Germinal center (tissue), 1 donor: ENCODE measurements at places on chromosomes 13 and 19.

GRCh38 chr13:75492389-75492788, 10.4 kb upstream of the TBC1D4 start:
- DNase-seq = no peak

GRCh38 chr19:28137772-28138171, 1075.2 kb downstream of the UQCRFS1 start:
- DNase-seq = no peak

- DNase-seq = no peak
Measured at GRCh38 chr13:97569841-97570240, 135.9 kb downstream of the RAP2A start.

DNA sequence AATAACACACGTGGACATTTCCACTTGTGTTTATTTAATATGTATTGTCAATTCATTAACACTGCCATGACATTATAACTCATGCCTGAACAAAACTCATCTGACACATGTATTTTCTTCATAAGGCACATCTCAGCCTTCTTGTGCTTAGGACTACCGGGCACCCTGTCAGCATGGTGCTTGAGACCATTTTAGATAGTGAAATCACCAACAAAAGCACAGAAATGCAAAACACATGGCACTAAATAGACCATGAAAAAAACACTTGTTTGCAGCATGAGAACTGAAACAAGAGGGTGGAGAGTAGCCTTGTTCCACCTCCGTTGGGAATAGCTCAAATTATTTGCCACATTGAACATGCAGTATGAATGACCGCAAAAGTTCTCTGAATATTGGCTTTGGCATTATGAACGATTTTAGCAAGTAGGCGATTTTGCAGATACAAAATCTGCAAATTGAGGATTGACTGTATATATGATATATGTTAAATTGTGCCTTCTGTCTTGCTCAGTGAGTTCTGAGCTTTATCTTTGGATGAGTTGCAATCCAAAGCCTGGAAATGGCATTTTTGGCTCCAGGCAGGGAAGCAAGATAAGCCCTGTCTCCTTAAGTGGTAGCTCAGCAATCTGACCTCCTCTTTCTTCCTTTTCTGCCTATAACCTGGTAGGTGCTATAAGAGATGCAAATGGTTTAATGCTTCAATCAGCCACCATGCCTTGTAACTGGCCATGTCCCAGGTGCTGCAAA, 328.2 kb downstream of the HS6ST3 start:
- no peak for DNase-seq

DNA sequence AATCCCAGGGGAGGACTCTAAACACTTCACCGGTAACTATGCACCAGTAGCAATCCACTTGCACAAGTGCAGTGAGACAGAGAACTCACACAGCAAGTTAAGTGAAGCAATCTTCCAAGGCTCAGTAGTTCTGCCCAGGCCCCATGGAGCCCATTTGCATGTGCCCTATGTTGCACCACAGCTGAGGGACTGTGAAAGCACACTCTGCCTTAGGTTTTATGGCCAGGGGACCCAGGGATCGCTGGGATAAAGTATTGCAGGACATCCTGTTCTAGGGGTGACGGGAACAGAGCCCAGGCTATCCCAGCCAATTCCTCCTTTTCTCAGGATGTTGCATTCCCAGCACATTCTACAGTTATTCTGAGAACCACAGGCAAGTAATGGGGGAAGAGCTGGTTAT, 6.0 kb upstream of the AMER2 start:
- peak; percentile 43 for DNase-seq

- DNase-seq = no peak
Measured at GRCh38 chr13:63408331-63409189, 1992.9 kb upstream of the PCDH20 start.

DNA sequence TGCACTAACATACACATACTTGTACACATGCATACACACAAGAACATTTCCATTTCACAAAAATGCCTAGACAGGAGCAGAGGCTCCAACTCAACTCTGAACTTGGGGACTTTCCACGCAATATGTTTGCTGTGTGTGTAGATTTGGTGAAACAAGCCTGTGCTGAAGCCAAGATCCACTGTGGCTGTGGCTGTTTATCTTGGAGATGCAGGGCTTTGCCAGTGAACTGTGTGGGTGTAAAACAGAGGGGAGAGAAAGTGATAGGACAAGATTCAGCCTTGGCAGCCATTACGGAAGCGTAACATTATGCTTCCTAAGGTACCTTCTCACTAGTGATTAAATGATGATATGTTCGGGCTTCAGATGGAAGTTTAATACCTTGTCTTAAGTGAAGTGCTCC, 73.2 kb upstream of the MBNL2 start:
- no peak for DNase-seq

DNA sequence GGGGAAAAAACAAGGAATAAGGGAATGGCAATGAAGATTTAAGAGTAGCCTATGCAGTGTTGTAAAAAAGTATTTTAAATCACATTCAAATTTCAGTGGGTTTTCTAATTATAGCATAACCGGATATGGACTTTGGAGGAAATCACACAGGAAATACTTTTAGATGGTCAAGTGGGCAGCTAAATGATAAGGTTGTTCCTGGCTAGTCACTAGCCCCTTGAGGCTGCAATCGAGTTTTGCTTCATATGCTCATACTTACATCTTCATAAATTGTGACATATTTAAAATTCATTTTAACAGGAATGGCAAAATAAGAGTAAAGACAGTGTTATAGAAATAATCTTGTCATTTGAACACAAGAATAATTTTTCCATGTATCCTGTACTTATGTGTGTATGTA, 88.9 kb downstream of the WDFY2 start:
- DNase-seq = no peak

DNA sequence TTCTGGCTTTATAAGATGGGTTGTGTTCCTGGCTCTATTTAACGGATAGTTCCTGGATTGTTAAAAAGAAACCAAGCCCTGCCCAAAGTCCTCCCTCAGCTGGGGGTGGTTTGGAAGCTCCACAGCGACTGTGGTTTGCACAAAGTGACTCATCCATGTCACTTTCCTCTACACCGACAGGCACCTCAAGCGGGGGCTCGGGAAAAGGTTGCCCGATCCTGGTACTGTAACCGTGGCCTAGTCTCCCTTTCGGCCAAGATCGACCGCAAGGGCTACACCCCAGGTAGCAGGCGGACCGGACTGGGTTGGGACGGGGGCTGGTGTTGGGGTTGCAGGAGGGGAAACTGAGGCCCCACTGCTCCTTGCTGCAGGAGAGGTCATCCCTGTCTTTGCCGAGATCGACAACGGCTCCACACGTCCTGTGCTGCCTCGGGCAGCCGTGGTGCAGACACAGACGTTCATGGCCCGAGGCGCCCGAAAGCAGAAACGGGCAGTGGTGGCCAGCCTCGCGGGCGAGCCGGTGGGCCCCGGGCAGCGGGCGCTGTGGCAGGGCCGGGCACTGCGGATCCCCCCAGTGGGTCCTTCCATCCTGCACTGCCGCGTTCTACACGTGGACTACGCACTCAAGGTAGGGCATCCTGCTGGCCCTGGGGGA, 1.6 kb downstream of the ARRDC2 start:
- DNase-seq = no peak

GRCh38 chr19:48896191-48896720, 2.3 kb downstream of the TULP2 start:
- DNase-seq = peak; percentile 84

DNA sequence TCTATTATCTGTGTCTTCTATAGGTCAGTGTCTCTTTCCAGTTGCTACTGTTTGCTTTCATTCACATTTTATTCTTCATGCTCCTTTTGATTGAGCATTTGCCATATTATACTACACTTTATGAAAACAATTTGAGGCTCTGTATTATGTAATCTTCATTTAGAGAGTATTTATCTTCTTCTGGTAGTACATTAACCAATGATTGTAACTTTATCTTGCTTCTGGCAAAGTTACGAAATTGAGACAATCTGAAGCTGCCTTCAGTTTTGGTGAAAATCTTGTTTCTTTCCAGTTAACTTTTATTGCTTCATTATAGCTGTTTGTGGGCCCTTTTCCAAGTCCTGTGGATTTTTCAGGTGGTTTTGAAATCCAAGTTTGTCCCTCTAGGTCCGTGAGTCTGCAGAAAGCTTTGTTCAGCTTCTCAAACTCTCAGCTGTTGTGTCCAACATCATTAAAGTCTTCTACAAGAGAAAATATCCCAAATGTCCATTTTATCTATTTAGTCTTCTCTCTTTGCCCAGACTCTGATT, 1255.4 kb upstream of the SPRY2 start:
- DNase-seq = no peak

DNA sequence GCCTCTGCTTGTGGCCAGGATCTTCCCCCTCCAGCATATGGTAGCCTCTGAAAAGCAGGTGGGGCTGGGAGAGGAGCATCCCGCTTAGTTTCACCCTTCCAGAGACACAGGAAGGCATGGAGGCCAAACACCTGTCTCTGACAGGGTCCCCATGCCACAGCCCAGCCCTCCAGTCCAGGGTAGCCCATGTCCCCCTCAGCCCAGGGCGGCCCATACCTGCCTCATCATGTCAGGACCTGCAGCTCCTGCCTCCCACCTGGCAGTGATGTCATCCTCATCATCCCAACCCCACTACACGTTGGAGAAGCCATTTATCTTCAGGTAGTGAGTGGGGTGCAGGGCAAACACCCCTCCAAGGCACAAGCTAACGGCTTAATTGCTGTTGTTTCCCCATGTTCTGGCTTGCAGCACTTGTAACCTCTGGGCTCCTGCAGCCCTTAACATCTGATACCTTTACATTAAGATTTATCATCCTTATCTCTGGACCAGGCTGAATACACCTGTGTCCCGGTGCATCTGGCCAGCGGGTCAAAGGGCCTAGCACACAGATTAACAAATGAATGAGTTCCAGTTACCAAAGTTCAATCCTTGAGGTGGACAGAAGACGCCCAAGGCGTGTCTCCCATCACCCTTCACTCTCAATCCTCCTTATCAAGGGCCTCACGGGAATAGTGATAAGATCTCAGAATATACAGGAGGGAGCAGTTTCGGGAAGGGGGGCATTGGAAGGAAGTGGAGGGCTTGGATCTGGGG, 22.2 kb downstream of the ZNF175 start:
- no peak for DNase-seq

- no peak for DNase-seq
Measured at GRCh38 chr13:43058831-43059230, 35.4 kb downstream of the DNAJC15 start.

GRCh38 chr19:19171821-19172532, 1.9 kb upstream of the MEF2B start:
- DNase-seq = peak; percentile 34

GRCh38 chr13:47109028-47109427, 212.2 kb upstream of the HTR2A start:
- no peak for DNase-seq

DNA sequence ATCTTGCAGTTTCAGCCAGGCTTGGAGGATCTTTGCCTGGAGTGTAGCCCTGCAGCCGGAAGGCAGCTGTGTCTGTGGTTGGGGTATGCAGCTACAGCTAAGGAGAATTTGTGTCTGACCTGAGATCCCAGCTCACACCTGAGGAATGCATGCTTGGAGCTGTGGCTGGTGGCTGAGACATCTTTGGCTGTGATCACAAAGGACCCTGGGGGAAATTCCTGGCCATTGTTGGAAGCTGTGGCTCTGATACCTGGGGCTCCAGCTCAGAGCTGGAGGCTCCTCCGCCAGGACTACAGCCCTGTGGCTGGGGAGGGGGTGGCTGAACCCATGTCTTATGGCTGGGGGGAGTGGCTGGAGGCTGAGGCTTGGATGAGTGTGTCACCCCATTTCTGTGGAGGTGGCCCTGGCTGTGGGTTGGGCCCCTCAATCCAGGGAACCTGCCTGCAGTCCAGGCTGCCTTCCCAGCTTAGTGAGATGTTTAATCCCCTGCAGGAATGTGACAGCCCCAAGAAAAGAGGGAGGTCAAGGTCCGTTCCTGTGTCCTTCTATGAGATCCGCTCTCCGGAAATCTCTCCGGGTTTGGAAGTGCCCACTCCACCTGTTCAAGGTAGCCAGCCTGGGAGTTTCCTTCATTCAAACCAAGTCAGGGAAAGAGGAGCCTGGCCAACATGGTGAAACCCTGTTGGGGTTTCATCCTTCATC, 27.6 kb downstream of the ARHGEF18 start:
- no peak for DNase-seq

GRCh38 chr13:74929436-74929835, 552.5 kb downstream of the TBC1D4 start:
- no peak for DNase-seq
